NCI-H1105 (cell line): ENCODE measurements at places on chromosomes 1 and 21.

DNA sequence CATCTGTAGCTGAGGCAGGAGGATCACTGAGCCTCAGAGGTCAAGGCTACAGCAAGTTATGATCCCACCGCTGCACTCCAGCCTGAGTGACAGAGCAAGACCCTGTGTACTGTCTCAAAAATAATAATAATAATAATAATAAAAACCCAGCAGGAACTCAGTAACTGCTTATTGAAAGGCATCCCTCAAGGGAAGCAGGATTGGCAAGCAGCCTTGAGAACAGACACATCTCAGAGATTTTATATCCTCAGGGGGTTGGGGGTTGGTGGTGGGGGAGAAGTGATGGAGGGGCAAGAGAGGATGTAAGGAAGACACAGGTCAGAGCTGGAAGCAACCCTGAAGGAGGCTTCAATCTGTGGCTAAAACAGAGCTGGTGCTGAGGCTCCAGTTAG lies 29.6 kb downstream of the GNB1 start:
- no peak for DNase-seq

DNA sequence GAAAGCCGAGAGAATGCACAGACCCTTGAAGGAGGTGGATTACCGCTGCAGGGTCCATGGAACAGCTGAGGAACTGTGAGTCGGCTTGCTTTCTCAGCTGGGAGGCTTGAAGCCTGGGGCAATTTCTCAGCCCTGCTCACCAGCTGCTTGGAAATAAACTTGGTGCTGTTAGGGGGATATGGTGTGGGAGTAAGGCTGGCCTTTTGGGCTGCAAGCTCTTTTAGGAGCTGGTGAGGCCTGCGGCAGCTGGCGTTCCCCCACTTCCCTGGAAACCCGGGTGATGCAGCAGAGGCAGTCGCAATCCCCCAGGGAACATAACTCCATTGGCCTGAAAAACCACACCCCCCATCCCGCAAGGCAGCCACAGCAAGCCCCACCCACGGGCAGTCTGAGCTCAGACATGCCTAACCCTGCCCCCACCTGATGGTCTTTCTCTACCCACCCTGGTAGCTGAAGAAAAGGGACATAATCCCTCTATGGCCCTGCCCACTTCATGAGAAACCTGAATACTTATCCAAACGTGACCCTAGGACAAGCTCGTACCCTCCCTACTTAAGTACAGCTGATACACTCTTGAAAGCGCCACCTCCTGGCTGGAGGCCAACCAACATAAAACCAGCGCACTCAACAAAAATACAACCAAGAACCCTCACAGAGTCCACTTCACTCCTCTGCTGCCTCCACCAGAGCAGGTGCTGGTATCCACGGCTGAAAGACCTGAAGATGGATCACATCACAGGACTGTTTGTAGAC lies 1995.8 kb downstream of the NCAM2 start:
- no peak for DNase-seq

- DNase-seq: no peak
These were observed 98.0 kb upstream of the DNAH14 start for GRCh38 chr1:224831501-224831900.

- DNase-seq: no peak
These were observed 31.1 kb downstream of the INAVA start for GRCh38 chr1:200925831-200926230.

GRCh38 chr1:167446966-167447365 lies 71.4 kb downstream of the CD247 start:
- DNase-seq: no peak

- DNase-seq: no peak
These were observed 1.1 kb upstream of the ADAMTS1 start for GRCh38 chr21:26846036-26846931.

DNA sequence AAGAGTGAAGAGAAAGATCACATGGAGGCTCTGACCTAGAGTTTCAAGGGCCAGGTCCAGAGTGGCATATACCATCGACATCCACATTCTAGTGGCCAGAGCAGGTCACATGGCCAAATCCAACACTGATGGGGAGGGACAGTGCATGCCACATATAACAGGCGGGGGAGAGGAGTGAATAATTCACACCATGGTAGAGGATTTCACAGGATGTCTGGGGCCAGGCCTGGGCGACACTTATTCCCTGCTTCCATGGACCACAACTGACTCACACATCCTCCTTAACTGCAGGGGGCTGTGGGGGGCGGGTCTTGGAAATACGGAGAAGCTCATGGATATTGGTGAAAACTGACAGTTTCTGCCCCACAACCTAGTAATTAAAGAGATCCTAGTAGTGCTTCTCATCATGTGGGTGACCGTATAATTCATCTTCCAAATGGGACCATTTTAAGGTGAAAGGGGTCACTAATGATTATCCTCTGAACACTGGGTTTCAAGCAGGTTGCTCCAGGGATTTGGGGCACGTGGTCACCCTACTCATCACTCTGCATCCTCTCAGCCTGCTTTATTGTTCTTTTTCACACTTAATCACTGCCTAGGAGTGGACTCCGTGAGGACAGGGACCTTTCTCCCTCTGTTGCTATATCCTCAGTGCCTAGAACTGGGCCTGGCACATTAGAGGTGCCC lies 44.0 kb downstream of the IGSF21 start:
- DNase-seq: no peak

DNA sequence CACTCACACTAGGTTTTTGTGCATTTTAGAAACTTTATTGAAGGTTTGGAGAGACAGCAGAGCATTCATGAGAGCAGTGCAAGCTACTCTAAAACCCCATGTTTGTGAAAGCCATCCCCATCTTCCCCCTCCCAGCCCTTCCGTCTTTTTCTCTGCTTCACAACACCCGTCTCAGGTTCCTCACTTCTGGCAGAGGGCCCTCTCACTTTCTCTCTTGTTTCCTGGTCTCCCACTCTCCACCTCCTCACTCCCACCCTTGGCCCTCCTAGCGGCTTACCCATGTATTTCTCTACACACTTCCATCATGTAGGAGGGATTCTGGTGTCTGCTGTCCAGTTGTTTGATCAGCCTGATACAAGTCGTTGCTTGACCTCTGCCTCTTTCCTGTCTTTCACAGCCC lies 92.7 kb downstream of the LRRC8C start:
- DNase-seq: no peak

GRCh38 chr1:114316204-114316603 lies 162.5 kb upstream of the SYT6 start:
- DNase-seq: no peak

GRCh38 chr1:156706657-156707416 lies 1.5 kb upstream of the CRABP2 start:
- no peak for DNase-seq
